ENCODE measurements at places on chromosomes 3 and 15.

DNA sequence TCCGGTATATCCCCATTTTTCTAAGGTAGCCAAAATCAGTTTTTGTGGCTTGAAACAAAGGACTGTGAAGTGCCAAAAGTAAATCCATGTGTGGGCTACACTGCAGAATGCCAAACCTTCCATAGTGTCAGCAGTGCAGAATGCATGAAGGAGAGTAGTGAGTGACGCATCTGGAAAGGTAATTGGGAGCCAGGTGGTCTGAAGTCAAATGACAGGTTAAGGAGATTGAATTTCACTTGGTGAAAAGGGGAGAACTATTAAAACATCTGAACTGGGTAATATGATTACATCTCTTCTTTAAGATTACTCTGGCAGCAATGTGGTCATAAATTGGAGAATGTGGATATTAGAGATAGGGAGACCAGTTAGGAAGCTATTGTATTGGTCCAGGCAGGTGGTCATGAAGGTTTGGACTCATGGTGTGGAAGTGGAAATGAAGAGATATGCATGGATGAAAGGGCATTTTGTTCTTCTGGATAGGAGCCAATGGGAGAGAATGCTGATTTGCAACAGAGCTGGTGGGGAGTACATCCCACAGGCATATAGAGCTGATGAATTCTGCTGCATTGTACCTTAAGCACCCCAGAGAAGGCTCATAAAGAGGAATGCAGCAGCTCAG is 118.2 kb downstream of the ECT2 start:
- DNase-seq = no peak

DNA sequence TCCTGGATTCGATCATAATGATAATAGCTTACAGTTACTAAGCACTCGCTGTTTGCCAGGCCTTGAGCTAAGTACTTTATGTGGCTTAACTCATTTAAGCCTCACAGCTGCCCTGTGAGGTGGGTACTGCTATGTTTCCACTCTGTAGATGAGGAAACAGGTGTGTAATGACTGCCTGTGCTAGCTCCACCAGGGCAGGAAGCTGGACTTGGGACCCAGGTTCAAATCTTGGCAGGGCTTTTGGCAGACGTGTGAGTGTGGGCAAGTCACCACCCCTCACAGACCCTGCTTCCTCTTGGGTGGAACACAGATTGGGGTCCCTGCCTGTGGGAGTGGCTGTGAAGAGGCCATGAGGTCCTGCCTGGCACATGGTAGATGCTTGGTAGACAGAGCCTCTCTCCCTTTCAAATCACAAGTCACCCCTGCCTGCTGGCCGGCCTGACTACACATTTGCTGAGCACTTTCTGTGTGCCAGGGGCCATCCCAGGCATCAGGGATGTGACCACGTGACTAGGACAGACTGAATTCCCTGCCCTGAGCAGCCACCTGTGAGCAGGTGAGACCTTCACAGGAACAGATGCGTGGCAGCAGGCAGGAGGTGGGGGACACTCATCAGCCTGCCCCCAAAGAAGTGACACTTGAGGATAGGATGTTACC is 3.7 kb downstream of the EFCC1 start:
- no peak for DNase-seq

GRCh38 chr15:32669896-32670611 is 28.5 kb downstream of the SCG5 start:
- DNase-seq = no peak

GRCh38 chr3:159924411-159924810 is 64.2 kb upstream of the IL12A start:
- DNase-seq = no peak

- DNase-seq = no peak
These were observed 148.5 kb upstream of the PDZRN3 start for GRCh38 chr3:73773233-73773632.

- no peak for DNase-seq
These were observed 177.8 kb downstream of the MBNL1 start for GRCh38 chr3:152446495-152446894.

- no peak for DNase-seq
These were observed 36.7 kb downstream of the CEP63 start for GRCh38 chr3:134522541-134522940.

DNA sequence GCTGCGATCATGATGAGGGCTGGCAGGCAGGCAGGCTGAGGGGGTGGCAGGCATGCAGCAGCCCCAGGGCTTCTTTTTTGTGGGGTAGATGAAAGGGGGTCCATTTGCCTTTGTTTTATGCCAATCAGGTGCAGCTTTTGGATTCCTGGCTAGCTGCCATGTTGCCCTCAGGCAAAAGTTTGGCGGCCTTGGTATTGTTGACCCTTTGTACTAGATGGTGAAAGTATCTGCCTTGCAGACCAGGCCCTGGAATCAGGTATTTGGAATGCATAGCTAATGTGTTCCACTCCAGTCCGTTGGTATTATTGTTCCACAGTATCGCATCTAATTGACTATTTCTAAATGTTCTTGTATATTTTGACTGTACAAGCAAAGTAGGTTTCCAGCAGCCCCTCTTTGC is 35.0 kb downstream of the EEFSEC start:
- DNase-seq = no peak

- no peak for DNase-seq
These were observed 81.5 kb upstream of the DAZL start for GRCh38 chr3:16686679-16687078.

DNA sequence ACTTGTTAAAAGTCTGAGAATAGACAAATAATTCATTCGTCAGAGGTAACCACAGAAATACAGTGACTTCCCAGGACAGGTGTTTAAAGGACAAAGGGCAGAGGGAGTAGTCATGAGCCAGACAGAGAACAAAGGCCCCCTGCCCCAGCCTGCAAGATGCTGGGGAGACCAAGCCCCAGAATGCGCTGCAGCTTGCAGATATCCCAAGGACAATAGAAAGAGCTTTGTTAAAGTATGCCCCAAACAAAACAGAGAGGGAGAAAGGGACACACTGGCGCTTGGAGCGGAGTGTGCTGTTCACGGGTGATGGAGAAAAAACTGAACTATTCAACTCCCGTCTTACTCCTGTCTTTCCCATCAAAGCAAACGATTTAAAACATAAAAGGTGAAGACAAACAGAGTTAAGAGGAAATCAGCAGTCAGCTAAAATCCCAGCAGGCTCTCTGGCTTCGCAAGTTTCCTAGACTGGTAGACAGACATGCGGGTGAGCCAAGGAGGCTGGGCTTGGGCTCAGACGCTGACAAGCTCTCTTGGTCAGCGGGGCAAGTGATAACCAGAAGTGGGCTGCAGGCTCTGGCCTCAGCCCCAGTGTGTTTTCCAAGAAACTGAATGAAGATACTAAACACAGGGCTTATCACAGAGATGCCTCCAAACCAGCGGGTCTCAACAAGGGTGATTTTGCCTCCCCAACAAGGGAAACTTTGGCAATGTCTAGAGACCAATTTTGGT is 130.1 kb downstream of the UACA start:
- no peak for DNase-seq

DNA sequence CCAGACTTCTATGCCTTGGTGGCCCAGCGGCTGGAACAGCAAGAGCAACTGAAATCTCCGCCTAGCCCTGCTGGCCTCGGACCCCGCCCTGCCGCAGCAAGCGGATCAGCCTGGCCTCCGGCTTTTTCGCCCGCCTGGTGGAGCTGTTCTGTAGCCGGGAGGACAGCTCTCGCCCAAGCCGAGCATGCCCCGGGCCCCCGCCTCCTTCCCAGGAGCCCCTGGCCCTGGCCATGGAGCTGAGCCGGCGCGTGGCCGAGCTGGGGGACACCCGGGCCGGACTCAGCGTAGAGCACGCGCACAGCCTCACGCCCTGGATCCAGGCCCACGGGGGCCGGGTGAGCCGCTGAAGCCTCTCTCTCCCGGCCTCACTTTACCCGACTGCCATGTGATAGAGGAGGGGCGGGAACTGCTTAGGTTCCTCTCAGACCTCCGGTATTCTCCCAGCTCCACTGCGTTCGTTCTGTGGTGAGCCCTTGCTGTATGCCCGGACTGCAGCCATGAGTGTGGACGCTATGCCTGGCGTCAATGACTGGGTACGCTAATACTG is 24.1 kb upstream of the MRPL3 start:
- no peak for DNase-seq

DNA sequence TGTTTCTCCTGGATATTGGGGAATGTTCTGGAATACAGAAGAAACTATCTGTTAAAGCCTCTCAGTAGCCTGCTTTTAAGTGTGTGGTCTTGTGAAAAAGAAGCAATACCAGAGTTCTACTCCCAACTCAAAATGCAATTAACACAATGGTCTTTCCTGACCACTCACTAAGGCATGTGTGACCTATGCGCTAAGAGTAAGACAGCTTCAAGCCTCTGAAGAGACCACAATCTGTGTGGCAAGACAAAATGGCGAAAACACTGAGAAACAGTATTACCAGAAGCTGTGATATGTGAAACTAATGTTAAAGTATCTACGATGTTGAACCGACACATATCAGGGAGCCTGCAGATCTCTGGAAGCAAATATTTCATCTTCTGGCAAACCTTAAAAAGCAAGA is 33.8 kb downstream of the RYK start:
- no peak for DNase-seq

GRCh38 chr3:125357032-125357658 is 18.0 kb downstream of the ZNF148 start:
- DNase-seq = peak; percentile 19

GRCh38 chr3:127610105-127610504 is 11.9 kb downstream of the MCM2 start:
- DNase-seq = no peak

DNA sequence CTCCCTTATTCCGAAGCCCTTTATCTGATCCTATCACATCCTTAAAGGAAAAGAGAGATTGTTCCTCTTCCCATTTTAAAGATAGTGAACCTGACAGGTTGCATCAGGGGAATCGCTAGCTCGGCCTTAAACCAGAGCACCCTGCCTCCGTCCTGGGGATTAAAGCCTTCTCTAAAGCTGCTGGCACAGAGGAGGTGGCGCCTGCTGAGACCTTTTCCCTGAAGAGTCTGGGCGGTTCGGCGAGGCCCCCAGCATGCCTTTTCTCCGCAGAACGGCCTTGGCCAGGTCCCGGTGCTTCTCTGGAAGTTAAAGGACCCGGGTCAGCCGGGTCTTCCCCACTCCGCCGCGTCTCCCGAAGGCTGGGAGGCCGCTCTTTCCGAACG is 593 bp downstream of the FAM219B start:
- DNase-seq = no peak

DNA sequence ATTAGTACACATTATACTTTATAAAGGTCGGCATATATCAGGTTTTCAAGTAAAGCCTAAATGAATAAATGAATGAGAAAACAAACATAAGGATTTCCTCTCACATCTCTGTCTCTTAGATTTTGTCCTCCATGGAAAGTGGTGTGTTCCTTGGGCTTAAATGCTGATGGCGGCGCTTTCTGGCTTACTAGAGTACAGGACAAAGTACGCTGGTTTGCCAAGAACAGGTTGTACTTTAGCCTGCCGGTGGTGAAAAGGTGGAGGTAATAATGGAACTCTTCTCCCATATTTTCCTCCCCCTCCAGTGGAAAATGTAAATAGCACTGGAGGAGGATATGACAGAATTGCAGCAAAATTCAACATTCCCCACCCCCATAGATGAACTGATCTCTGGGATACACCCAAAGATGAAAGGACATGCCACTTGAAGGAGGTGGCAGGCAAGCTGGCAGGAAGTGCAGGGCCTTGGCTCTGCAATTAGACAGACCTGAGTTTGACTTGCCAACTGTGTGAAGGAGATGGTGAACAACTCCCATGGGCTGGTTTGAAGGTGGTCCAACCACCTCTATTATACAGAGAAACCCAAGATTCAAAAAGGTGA is 29.3 kb downstream of the CEP152 start:
- no peak for DNase-seq

- no peak for DNase-seq
These were observed 5.8 kb downstream of the SQOR start for GRCh38 chr15:45640616-45641015.

DNA sequence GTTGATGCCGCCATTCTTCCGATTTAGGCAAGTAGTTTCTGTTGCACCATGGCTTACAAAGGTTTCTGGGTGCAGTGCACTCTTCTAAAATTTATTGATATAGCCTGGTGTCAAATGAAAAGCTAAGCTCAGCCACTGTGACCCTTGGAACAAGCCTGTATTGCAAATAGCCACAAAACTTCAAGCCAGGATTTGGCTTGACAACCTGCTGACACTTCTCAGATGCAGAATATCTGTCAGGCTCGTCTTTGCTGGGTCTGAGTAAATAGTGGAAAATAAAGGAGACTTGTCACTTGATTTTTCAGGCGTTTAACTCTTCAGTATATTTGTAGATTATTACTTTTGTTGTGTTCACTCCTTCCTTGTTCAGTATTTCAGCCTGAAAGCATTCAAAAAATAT is 871.8 kb downstream of the OTOL1 start:
- no peak for DNase-seq

GRCh38 chr3:101200461-101200860 is 119.9 kb downstream of the IMPG2 start:
- DNase-seq = no peak

DNA sequence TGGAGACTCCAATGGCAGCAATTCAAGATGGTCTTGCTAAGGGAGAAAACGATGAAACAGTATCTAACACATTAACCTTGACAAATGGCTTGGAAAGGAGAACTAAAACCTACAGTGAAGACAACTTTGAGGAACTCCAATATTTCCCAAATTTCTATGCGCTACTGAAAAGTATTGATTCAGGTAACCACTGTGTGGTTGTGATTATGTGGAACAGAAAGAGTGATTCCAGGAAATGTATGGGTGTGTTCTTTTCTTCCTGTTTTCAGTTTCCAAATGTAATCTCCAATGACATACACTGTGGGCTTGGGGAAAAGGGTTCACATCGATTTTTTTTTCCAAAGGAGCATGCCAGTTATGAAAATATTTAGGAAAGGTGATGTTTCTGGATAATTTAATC is 10.9 kb downstream of the SCG3 start:
- DNase-seq = no peak

- no peak for DNase-seq
These were observed 32.9 kb upstream of the RFTN1 start for GRCh38 chr3:16546186-16547010.

- DNase-seq = no peak
These were observed 302.7 kb downstream of the AGBL1 start for GRCh38 chr15:86382341-86382740.

GRCh38 chr3:58116985-58117384 is 93.8 kb downstream of the DNASE1L3 start:
- no peak for DNase-seq

DNA sequence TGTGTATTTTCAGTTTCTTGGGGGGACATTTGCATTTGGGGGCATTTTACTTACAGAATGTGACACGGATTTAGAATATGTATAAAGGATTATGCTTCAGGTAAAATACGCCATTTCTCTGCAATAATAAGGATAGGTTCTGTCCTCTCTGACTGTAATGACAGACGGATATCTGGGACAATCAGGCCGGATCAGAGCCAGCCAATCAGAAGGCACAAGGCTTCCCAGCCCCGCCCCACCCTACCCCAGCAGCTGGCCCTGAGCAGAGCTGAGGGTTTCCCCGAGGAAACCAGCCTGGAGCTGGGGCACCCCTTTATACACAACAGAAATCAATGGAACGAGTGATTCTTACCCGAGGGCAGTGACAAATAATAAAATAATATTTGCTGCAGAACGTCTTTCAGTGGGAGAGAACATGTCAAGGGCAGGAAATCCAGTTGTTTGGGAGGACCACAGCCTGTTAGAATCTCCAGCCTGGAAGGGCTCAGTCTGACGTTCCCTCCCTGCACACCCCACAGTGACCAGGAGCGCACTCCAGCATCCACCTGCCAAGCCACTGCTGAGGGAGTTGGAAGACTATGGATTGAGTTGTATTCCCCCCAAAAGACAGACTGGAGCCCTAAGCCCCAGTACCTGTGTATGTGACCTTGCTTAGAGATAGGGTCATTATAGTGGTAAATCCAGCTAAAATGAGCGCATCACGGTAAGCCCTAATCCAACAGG is 30.3 kb upstream of the SEC13 start:
- no peak for DNase-seq

Measured in activated naive CD8-positive, alpha-beta T cell treated with anti-CD3 and anti-CD28 coated beads, Interleukin-2, amount 50 U/mL, for 16 hours (primary cell).